ENCODE measurements at places on chromosomes 16 and 17.

- DNase-seq, result no peak
Observed at GRCh38 chr16:73739049-73739769, 557.4 kb upstream of the PSMD7 start.

- no peak for DNase-seq
Observed at GRCh38 chr17:78665952-78666920, 89.0 kb upstream of the DNAH17 start.

GRCh38 chr16:159136-159849 lies 6.5 kb upstream of the HBM start:
- no peak for DNase-seq

DNA sequence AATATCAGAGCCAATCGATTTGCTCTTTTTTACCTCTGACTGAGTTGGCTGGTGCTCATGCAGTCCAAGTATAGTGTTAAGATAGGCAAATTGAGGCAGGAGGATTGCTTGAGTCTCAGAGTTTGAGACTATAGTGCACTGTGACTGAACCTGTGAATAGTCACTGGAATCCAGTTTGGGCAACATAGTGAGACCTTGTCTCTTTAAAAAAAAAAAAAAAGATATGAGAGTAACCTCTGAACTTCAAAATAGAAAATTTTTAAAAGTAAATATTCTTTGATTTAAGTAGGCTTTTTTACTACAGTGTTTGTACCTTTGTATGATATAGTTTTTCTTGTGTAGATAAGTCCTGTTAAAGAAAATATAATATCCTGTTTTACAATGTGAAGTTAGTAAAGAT lies 3.4 kb downstream of the CCP110 start:
- DNase-seq, result no peak

DNA sequence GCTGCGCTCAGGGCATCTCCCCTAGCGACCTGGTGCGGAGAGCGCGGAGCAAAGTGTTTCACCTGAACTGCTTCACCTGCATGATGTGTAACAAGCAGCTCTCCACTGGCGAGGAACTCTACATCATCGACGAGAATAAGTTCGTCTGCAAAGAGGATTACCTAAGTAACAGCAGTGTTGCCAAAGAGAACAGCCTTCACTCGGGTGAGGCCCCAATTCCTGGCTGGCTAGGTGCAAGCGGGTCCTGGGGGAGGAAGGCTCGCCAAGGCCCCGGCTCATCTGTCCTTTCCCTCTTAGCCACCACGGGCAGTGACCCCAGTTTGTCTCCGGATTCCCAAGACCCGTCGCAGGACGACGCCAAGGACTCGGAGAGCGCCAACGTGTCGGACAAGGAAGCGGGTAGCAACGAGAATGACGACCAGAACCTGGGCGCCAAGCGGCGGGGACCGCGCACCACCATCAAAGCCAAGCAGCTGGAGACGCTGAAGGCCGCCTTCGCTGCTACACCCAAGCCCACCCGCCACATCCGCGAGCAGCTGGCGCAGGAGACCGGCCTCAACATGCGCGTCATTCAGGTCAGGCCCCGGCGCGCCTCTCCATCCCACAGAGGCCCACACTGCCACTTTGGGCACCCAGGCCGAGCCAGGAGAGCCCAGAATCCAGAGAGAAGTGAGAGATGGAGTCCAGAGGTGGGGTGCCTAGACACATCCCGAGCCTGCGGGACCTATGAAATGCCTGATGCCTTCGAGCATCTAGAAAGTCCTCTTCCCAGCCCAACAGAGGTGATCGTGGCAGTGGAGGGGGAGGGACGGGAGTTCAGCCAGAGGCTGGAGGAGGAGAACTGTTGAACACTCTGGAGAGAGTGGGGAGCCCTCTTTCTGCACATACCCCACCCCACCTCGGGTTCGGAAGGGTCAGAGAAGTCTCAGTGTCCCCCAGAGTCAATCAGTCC lies 3.3 kb downstream of the LHX1 start:
- no peak for DNase-seq

DNA sequence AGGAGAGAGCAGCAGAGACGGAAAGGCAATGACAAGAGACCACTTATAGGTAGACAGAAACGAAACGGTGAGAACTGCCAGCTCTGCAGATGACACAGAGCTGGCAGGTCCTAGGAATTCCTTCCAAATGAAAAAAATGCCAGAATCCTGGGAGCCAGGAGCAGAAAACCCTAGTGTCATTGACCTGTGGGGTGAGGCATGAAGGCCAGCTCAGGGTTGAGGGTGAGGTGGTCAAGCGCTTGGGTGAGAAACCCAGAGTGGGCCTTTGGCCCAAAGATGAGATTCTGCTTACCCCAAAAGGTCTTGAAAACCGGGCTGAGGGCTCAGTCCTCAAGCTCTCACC lies 9.2 kb downstream of the HIC1 start:
- DNase-seq, result no peak

DNA sequence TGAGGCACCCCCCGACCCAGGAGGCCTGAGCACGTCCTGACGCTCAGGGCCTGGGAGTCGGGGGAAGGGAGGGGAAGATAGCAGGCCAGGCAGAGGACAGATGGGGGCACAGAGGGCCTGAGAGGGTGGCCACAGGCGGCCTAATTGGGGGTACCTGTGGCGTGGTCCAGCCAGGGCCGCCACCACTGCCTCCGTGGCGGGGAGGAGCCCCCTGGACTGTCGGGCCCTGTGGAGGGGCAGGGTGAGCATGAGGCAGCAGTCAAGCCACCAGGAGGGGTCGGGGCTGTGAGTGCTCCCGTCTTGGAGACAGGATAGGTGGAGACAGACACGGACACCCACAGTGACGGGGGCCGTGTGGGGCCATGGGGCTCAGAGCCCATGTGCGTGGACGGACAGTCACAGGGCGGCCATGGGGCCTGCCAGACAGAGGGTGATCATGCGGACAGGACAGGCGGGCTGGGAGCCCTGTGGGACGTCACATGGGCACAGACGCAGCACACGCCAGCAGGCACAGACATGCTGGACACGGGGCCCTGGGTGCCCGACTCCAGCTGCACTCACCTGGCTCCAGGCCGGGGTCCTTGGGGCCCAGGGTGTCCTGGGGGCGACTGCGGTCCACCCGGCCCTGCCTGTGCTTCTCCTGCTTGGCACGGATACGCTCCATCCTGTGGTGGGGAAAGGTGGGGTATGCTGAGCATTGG lies 18.7 kb downstream of the CTU2 start:
- DNase-seq, result no peak

GRCh38 chr17:4420692-4421131 lies 13.0 kb upstream of the SPNS3 start:
- DNase-seq, result peak; percentile 94

DNA sequence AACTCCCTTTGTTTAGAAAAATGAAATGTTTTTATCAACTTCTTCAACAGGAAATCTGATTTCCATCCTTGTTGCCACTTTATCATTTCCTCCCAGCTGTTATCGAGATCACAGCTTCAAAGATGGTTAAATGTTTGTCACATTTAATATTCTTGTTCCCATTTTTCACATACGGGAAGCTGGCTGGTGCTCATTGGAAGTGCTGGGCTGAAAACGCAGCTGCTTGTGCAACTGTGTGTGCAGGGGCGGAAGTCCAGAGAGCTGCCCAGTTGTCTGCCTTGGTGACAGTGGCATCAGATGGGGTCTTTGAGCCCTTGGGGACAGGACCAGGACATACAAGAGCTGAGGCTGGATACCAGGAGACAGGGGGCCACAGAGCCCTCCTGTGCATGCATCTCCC lies 549.2 kb upstream of the CDH11 start:
- no peak for DNase-seq

DNA sequence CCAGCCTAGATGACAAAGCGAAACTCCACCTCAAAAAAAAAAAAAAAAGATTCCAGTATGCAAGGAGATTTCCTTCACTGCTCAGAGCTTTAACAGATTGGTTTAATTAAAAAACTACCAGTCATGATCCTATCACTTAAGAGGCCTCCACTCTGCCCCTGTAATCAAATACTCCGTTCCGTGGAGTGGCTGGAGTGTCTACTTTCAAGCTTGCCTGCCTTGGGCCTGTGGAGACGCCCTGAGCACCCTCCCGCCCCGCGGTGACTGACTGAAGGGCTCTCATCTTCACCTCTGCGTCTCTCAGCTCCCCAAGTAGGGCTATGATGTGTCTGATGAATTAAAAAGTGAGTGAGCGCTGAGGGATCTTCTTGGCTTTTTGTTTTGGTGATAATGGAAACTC lies 25.3 kb upstream of the TRPV3 start:
- DNase-seq, result no peak

- DNase-seq, result no peak
Observed at GRCh38 chr16:9097266-9098219, 6.1 kb downstream of the HAPSTR1 start.

GRCh38 chr17:75182319-75182568 lies 515 bp downstream of the SUMO2 start:
- DNase-seq, result no peak

- peak; percentile 95 for DNase-seq
Observed at GRCh38 chr17:64777415-64778239, 115.5 kb upstream of the SMURF2 start.

- DNase-seq, result no peak
Observed at GRCh38 chr16:79580453-79581191, 19.9 kb downstream of the MAF start.

DNA sequence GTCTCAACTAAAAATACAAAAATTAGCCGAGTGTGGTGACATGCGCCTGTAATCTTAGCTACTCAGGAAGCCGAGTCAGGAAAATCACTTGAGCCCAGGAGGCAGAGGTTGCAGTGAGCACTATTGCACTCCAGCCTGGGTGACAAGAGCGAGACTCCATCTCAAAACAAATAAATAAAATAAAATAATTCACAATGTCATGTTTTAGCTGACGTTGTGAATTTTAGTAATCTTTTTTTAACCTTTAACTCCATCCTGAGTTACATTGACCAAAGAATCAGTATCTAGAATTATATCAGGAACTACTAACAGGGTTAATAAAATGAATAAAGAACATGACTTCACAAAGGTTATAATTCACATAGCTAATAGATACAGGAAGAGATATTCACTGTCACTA lies 5.9 kb downstream of the RBL2 start:
- DNase-seq, result no peak

DNA sequence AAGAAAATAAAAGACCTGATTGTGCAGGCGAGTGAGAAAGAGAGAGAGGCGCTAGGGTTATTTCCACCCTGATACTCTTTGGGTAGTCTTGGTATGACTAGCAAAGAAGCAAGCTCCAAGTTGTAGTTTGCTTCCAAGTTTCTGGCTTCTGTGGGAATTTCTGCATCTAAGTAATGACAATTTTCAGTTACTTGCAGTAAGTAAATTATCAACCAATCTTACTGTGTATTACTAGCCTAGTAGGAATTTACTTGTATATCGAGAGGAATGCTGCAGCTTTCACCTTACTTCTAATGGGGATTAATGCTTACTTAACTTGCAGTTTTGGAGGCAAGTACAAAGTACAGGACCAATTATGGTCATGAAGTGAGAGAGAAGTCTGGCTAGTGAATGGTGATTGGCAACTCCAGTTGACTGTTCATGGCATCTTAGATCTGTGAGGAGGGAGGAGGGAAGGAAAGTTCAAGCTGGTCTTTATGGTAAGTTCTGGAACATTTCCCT lies 31.9 kb downstream of the TENT4B start:
- DNase-seq, result no peak

- no peak for DNase-seq
Observed at GRCh38 chr17:75637143-75637538, 3.9 kb downstream of the SMIM5 start.

DNA sequence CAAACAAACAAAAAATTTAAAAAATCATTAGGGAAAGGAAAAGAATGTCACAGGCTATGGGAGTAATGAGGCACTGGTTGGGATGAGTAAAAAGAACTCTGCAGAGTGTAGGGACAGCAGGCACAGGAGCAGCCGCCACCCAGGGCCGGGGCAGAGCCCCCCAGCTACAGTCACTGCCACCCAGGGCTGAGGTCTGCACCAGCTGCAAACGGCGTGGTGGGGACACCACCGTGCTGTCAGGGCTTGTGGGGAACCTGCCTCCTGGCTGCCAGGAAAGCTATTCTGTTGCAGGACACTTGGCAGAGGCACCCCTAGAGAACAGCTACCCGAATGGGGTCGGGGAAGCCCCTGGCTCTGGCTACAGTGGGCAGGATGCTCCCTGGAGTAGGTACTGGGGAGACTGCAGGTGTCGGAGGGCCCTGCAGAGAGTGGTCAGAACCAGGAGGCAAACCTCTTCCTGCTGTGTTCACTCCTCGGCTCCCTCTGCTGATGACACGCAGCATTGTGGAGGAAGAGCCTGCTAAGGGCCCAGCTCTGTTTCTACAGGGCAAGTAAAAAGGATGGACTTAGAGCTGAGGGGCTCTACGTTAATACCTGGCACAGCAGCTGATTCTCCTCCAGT lies 32.3 kb upstream of the CAPN15 start:
- peak; percentile 4 for DNase-seq

DNA sequence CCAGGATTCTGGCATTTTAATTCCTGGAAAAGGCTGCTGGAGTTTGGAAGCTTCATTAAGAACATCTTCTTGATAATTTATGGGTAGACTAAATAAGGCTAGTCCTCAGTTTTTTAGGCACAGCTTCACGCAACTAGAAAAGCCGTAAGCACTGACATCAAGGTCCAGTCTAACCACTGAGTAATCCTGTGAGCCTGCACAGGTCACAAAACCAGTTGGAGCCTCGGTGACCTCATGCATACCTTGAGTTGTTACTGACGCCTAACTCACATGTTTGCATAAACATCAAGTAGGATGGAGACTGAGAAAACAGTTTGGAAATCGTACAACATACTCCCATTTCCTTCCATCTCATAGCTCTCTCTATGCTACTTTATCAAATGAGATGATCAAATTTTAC lies 63.8 kb upstream of the RCVRN start:
- DNase-seq, result no peak

GRCh38 chr16:81650982-81651562 lies 128.0 kb upstream of the PLCG2 start:
- peak; percentile 95 for DNase-seq

DNA sequence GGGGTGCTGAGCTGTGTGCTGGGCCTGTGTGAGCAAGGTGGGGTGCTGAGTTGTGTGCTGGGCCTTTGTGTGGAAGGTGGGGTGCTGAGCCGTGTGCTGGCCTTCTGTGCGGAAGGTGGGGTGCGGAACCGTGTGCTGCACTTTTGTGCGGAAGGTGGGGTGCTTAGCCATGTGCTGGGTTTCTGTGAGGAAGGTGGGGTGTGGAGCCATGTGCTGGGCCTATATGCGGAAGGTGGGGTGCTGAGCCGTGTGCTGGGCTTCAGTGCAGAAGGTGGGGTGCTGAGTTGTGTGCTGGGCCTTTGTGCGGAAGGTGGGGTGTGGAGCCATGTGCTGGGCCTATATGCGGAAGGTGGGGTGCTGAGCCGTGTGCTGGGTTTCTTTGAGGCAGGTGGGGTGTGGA lies 555.4 kb upstream of the EEF2KMT start:
- no peak for DNase-seq

DNA sequence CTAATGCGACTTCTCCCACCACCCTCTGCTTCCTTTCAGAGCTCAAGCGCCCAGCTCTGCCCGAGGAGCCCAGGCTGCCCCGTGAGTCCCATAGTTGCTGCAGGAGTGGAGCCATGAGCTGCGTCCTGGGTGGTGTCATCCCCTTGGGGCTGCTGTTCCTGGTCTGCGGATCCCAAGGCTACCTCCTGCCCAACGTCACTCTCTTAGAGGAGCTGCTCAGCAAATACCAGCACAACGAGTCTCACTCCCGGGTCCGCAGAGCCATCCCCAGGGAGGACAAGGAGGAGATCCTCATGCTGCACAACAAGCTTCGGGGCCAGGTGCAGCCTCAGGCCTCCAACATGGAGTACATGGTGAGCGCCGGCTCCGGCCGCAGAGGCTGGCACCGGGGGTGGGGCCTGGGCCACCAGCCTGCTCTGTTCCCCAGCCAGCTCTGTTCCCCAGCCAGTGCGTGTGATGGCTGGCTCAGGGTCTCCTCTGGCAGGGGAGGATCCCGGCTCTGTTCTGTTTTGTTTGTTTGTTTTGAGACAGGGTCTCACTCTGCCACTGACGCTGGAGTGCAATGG lies 18.7 kb downstream of the CRISPLD2 start:
- no peak for DNase-seq

- DNase-seq, result no peak
Observed at GRCh38 chr17:27825459-27825858, 25.1 kb upstream of the NOS2 start.
